ENCODE measurements at places on chromosomes 4 and X. TPM values are rescaled to one million over a fixed set of nuclear protein-coding genes. Genes with fewer than 3 reads are reported as not detected.

GAGE12F gene
- total RNA-seq, result not detected

RIPPLY1 gene
- not detected for total RNA-seq

EDNRA gene
- total RNA-seq, result not detected

SH2D1A gene
- total RNA-seq, result 29.1 TPM

TREX2 gene
- total RNA-seq, result 2.0 TPM

CSAG1 gene
- not detected for total RNA-seq

COL25A1 gene
- not detected for total RNA-seq

DCAF16 gene
- 74.1 TPM for total RNA-seq

CT45A1 gene
- total RNA-seq, result not detected

GPRASP3 gene
- 3.4 TPM for total RNA-seq

Measured in T-helper 17 cell (primary cell).